ENCODE measurements at places on chromosomes 1 and 21.

DNA sequence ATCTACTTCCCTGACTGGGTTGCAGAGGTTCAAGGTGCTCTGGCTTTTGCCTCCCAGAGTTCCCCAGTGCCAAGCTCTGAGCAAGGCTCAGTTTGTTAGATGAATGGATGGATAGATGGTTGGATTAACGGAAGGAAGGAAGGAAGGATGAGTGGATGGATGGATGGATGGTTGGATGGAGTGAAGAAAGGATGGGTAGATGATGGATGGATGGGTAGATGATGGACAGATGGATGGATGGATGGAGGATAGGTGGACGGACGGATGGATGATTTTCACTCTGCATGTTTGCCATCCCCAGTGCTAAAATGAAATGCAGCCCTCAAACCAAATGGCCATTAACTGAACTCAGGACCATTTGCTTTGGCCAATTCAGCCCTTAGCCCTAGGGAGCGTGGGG, 27.4 kb upstream of the TENT5C start:
- DNase-seq, result no peak

DNA sequence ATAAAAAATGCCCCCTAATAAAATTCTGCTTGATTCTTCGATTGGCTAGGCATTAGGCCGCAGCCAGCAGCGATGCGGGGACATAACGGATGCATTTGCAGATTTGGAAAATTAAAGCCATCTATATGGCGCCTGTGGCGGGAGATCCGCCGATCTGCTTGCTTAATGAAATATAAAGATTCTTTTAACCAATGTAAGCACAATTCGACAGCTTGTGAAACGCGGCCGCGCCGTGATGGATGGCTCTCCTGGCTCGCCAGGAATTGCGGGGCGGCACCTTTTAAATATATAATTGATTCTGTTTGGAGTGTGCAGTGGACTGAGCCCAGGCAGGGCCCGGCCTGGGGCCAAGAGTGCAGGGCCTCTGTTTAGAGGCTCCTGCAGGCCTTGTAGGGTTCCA, 8.0 kb downstream of the DMBX1 start:
- DNase-seq, result no peak

DNA sequence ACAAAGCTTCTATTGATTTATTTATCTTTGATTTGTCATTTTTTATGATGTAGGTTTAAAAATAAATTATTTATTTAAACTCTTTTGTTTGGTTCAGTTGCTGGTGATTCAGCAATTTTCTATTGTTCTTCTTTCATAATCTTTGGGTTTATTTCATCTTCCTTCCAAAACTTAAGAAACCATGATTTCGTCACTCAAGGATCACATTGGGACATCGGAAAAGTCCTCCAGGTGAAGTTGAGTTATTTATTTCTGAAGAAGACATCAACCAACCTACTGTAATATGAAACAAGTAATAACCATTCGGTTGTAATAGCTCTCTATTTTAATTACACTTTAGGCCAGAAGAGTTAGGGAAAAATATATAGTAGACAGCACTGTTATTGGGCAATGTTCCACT, 23.0 kb upstream of the WLS start:
- DNase-seq, result no peak

DNA sequence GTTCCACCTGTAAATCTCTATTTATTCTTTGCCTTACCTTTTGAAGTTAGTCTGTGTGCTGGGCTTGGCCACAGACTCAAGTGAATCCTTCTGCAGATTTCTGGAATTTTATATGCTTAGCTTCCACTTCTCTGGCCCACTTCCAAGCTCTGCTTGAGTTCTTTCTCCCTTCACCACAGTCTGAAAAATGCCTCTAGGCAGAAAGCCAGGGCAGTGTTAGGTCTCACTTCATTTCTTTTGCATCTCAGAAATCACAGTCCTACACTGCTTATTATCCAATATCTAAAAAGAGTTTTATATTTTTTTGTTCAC, 48.9 kb downstream of the INKA2 start:
- no peak for DNase-seq

- no peak for DNase-seq
These were observed 405.1 kb downstream of the VAV3 start for GRCh38 chr1:107559881-107560280.

DNA sequence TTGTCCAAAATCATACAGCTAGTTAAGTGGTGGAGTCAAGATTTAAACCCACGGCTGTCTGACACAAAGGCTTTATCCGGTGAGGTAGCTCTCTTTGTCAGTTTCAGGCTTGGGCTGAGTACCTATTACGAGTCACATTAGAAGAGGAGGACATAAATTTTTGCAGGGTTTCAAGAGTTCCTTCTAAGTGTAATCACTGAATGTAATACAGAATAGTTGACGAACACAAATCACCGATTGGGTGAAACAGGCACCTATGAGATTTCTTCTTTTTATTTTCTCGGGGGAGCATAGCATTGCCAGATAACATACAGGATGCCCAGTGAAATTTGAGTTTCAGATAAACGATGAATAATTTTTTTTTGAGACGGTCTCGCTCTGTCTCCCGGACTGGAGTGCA, 847 bp downstream of the PSMD4 start:
- no peak for DNase-seq

DNA sequence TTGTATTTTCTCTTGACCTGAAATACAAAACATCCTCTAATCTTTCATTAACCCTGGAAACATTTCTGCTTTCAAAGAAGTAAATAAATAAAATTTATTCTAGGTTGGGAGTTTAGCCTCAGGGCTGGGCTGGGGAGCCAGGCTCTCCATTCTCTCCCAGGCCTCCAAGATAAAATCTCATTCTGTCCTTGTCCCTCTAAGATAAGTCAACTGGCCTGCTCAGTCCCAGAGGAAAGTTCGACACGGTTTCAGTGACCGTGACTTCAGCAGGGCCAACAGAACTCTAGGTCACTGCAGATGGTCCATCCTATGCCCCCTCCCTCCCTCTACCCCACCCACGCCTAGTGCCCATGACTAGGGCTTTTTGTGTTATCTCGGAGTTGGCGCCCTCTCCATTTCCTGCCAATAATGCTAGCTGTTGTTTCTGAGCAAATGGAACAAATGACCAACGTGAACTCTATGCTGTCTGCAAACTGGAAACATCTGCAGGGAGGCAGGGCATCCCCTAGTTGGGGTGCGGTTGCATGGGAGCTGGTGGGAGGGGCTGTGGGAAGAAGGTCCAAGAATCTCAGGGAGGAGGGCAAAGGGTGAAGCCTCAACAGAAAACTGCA, 10.1 kb upstream of the ADORA3 start:
- no peak for DNase-seq

- DNase-seq, result no peak
These were observed 303.3 kb upstream of the PROX1 start for GRCh38 chr1:213684454-213684853.

GRCh38 chr1:84936116-84936810, 43.3 kb upstream of the LPAR3 start:
- no peak for DNase-seq

- DNase-seq, result no peak
These were observed 2.2 kb upstream of the FRRS1 start for GRCh38 chr1:99768524-99769245.

GRCh38 chr1:190478149-190479049, 735 bp upstream of the BRINP3 start:
- no peak for DNase-seq

GRCh38 chr21:14657241-14658008, 111.3 kb upstream of the SAMSN1 start:
- no peak for DNase-seq

- no peak for DNase-seq
These were observed 801 bp downstream of the RPS6KC1 start for GRCh38 chr1:213051881-213052202.

DNA sequence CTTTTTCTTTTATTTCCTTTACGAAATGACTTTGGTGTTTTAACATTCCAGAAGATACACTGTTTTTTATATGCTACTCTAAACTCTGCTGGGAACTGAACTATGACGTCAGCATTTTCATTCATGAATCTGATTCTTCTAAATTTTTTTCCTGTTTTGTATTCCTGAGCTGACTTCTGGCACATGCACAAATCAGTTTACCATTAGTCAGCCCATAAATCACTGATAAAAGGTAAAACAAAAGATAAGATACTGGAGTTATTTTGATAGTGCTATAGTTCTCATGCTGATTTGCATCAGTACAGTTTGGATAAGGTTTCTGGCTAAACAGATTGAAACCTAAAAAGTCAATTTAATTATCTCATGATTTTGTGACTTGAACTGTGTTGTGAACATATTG, 10.4 kb downstream of the CAMTA1 start:
- no peak for DNase-seq

DNA sequence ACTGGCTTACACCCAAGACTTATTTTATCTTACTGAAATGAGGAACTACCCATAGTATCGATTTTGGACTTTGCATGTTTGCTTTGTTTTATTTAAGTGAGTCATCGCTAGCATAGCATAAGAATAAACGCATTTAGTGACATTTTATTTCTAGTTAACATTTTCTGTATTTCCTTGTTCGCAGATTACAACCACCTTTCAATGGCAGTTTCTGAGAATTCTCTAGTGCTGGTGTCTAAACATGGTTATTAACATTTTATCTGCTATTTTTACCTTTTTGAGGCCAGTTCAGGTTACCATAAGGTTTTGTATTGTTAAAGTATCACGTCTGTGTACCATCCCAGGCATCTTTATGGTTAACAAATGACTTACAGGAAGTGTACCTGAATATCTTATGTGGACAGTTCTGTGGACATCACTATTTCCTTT, 24.5 kb downstream of the EEIG2 start:
- DNase-seq, result no peak

DNA sequence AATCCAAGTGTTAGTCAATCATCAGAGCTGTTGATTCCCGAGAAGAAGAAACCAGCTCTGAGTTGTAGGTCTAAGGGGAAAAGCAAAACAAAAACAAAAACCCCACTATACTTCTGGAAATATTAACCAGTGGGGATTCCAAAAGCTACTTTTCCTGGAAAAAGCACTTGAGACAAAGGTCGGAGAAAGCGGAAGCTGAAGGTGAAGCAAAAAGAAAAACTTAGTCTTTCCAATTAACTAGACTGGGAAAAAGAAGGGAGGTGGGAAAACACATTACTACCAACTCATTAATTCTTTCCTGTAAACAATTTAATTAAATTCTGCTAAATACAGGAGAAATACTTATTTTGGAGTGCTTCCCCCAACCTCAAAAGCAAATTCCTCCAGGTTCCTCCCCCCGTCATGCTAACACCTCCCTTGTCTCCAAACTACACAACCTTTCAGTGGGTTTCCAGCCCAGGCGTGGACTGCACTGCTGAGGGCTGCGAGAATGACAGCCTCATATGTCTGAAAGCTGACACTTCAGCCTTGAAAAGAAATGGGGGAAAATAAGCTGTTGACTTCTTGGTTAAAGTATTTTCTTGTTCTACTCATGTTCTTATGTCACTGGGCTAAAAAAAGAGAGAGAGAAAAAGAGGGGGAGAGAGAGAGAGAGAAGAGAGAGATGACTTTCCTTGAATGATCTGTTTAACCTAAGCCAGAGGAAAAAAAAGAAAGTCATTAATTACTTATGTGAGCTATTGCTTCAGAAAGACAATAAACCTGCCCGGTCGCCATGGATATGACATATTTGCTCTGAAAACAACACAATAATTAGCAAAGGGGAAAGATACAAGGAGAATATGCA, 5.1 kb downstream of the CASZ1 start:
- no peak for DNase-seq

DNA sequence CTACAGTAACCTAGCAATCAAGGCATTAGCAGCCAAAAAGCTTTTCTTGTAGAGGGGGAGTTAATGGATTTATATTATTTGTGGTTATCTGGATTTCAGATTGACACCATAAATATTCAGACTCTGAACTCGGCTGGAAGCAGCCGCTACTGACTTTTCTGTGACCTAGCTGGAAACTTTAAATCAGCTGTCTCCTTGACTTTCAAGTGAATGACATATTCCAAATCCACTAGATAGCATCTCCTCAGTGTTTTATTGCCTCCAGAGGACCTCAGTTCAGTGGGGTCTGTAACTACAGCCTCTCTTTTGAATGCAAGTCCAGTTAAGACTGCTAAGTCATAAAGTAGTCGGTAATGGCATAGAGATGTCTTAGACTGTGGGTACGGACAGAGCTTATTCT, 448.5 kb downstream of the NUF2 start:
- no peak for DNase-seq

DNA sequence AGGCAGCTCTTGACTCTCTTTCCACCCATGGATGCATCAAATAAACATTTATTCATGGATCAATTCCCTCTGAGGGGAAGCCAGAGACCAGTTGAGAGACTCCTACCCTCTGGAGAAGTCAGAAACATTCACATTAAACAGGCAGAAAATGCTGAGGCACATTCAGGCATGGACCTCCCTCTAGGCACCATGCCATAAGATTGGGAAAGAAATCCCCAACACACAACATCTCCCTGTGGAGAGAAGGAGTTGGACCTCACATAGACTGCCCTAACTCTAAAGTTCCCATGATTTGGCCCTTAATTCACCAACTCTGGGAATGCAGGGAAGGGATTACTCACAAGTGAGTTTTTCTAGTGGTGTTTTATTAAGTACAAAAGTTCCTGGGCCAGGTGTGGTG, 415.3 kb upstream of the C1orf87 start:
- DNase-seq, result no peak

- no peak for DNase-seq
These were observed 32.8 kb upstream of the RUNX1 start for GRCh38 chr21:35081861-35082260.

DNA sequence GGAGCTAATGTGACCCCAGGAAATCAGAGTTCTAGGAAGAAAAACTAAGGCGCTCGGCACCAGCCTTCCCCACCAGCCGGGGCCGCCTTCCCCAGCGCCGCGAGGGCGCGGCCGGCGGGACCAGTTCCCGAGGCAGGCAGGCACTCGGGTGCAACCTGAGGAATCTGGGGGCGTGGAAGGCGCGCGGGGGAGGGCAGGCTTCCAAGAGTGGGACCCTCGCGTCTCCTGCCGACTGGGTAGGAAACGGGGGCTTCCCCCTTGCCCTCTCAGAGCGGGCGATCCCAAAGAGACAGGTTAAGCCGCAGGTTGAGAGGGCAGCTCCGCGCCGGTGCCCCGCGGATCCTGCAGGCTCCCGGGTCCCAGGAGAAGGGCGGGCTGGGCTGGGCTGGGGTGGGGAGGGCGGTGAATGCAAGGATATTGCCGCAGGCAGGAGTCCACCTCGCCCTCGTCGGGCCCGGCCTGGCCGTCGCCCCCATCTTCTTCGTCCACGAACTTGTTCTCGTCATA, 431 bp downstream of the ARPC5 start:
- DNase-seq, result no peak

DNA sequence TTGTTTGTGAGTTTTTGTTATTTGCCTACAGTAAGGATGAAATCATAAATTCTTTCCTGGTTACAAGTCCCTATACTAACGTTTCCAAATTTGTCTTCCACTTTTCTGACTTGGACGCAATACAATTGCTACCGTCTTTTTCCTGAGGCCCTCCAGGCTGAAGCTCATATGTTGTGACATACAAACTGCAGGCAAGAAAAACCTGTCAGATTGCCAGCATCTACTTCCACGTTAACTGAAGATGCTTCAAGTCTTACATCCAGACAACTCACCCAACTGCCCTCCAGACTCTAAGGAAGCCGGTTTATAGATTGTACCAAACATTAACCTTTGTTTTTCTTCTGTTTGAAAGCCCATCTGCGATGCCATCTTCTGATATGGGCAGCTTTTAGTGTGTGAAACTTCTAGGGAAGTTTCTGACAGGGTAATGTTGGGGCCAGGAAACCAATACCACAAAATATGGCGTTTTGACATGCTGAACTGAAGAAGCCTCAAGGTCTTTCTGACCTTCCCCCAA, 21.4 kb upstream of the RNF11 start:
- DNase-seq, result no peak

GRCh38 chr1:34824817-34825454, 32.1 kb downstream of the GJA4 start:
- DNase-seq, result no peak

- no peak for DNase-seq
These were observed 94.5 kb downstream of the OLFM3 start for GRCh38 chr1:101902199-101902598.

- no peak for DNase-seq
These were observed 378.4 kb downstream of the SETD4 start for GRCh38 chr21:35681946-35682345.
